ENCODE measurements at places on chromosomes 6 and 20.

DNA sequence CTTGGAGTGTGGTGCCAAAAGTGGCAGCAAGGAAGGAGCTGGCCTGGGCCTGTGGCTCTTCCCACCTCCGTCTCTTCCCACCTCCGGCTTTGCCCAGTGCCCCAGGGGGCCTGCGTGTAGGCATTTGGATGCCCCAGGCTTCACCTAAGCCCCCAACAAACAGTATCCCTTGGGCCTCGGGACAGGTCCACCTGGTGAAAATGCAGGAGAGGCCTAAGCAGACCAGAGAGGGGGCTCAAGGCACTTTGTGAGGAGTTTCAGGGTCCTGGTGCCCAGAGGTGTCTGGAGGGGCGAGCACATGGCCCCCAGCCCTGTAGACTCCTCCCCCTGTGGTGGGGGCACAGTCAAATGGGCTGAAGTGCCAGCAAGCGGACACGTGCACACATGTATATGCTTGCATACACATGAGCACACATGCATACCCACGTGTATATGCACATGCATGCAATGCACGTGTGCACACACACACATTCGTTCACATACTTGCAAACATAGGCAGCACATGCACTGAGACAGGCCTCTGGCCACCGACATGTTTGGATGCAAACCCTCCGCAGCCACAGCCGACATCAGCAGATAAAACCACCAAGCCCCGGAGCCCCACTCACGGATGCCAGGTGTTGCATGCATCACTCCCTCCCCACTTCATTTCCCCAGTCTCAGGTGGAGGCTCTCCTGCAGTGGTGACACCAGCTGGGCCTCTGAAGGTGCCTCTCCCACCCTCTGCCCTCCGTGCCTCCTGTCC is 124.5 kb downstream of the TAF4 start:
- DNase-seq, result no peak

DNA sequence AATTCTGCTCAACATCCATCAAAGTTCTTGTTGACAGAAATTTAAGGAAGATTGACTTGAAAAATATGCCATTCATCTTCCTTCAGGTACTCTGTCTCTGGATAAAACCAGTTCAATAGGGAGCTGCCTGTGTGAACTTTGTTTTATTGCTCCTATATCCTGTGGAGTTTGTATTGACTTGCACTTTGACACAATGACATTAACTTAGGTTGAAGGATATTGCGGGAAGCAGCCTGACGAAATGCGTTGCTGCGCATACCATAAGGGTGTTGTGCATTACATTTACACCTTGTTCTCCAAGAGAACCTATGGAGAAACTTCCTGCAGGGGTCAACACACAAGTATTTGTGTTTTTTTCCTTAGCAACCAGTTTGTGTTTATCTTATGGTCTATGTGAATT is 185.4 kb upstream of the GRIK2 start:
- no peak for DNase-seq

GRCh38 chr20:17928633-17929311 is 39.8 kb downstream of the SNX5 start:
- DNase-seq, result no peak

DNA sequence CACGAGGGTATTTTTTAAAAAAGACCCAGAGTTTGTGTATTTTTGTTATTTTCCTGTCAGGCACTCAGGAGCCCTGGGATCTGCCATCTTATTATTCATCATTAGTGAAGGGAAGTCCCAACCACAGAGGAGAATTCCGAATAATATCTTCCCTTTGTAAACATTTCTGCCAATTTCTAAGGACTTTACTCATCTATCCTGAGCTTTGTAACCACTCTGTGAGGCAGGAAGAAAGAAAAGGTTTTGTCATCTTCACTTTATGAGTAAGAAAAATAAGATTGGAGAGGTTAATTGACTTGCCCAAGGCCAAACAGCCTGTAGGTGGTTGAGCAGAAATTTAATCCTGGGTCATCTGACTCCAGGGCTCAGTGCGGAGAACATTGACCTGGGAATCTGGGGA is 23.0 kb upstream of the IYD start:
- no peak for DNase-seq

GRCh38 chr20:15842872-15843271 is 730.4 kb downstream of the KIF16B start:
- no peak for DNase-seq

- no peak for DNase-seq
These were observed 16.9 kb downstream of the GPR31 start for GRCh38 chr6:167140589-167141474.

DNA sequence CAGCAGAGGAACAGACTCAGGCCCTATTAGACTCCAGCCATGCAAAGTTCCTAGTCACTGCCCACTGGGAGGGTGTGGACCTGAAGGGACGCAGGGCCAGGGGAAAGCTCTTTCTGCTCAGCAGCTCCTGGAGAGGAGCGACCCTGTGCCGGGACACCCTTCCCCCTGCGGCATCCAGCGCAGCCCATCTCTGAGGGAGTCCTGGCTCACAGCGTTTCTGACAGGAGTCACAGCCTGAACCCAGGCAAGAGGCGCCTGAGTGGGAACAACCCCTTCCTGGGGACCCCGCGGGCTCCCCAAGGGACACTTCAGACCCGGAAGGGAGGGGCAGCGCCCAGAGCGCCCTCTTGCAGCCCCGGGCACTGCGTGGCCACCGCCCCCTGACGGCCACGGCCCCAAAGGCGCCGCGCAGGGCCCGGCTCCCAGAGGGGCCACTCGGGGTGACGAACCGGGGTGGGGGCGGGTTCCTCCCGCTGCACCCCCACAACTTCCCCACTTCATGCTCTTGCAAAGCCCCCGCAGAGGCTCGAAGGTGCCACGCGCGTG is 862 bp downstream of the UCKL1 start:
- DNase-seq, result peak; percentile 68
